ENCODE measurements at places on chromosomes 6 and 20.

DNA sequence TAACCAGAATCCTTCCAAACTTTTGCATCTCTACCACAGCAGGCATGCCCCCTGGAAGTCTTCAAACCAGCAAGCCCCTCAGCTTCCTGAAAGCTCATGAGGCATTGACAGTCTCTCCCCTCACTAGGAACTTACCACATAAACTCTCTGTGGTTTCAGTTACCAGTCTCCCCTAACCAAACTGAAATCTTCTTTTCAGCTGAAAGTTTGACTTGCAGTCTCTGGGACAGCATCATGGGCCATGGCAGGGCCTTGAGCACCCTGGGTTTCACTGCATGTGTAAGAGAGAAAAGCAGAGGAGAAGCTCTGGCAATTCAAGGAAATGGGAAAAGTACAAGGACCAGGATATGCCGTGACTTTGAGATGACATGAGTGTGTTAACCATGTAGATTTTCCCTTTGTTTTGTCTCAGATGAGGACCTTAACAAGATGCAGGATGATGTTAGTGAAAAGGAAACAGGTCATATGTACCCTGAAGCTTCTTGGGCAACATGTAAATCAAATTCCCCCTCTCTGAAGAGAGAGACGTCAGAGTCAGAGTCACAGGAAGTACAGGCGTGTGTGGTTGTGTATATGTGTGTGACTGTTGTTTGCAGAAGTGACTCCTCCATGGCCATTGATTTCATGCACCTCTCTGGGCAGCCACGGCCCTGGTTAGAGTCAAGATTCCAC lies 106.3 kb downstream of the TNFRSF21 start:
- no peaks in the 10 kb centered on the region for H3K4me1 ChIP-seq
- H3K36me3 ChIP-seq = no peaks in the 10 kb centered on the region
- no peak overlapping the region for H3K27ac ChIP-seq
- H3K4me3 ChIP-seq = no peak overlapping the region
- DNase-seq = no peak
- H3K27me3 ChIP-seq = no peaks in the 10 kb centered on the region

GRCh38 chr20:39067526-39068216 lies 105.5 kb downstream of the DHX35 start:
- DNase-seq = no peak
- H3K4me3 ChIP-seq = no peak overlapping the region
- H3K27me3 ChIP-seq = no peaks in the 10 kb centered on the region
- H3K4me1 ChIP-seq = no peaks in the 10 kb centered on the region

- H3K27me3 ChIP-seq = no peaks in the 10 kb centered on the region
- no peak overlapping the region for H3K4me3 ChIP-seq
- H3K4me1 ChIP-seq = no peaks in the 10 kb centered on the region
- no peak overlapping the region for H3K27ac ChIP-seq
- no peak for DNase-seq
Measured at GRCh38 chr6:141346535-141346934, 786.2 kb upstream of the GJE1 start.

DNA sequence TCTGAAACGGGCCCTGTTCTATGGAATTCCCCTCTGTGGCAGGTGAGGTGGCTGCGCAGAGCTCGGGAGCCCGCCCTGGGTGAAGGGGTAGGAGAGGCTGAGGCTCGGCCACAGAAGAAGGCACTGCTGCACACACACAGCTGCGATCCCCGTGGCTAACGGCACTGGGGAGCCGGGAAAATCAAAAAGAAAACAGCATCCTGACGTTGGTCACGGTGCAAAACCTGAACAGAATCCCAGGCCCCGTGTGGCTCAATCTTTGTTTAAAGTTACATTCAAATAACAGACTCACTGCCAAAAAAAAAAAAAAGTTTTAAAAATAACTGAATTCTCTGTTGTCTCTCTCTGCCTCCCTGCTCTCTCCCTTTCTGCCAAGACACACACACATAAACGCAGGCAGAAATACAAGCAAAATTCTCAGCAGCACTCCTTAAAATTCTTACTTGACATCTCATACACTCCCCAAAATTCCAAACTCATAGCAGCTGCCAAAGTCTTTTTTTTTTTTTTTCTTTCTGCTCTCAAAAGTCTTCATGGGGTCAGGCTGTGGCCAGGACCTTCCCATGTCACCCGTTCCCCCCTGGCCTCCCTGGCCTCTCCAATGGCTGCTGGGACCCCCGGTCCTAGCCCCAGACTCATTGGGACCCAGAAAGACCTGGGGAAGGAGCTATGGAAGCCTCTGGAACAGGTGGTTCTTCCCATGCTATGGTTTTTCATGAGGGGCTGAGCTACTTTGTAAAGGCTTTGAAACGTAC lies 248.8 kb downstream of the TTLL2 start:
- peak overlapping the region; percentile 25 for H3K27ac ChIP-seq
- peak; percentile 63 for DNase-seq
- H3K4me1 ChIP-seq = peaks cover 13% of the 10 kb centered on the region
- H3K4me3 ChIP-seq = peak overlapping the region; percentile 6
- H3K27me3 ChIP-seq = no peaks in the 10 kb centered on the region
- H3K36me3 ChIP-seq = no peaks in the 10 kb centered on the region

DNA sequence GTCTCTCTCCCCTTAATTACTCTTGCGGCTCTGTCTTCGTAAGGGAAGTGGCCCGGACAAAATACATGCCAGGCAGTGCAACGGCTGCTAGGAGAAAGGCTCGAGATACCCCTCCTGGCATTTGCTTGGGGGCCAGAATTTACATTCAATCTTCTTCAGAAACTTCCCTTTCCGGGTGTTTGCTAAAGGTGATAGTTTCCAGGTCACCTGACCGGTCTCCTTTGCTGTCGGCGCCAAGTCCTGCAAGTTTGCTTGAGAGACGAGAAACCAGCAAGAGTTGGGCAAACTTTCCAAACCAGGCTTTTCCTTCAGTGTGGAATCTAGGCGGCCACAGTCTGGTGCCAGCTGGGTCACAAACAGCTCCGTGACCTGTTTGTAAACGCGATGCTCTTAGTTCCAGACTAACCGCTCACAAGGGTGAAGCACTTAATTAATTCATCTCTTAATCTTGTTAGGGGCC lies 563 bp upstream of the SRSF3 start:
- H3K4me3 ChIP-seq = peak overlapping the region; percentile 79
- DNase-seq = peak; percentile 69
- no peaks in the 10 kb centered on the region for H3K27me3 ChIP-seq
- peaks cover 7% of the 10 kb centered on the region for H3K4me1 ChIP-seq

DNA sequence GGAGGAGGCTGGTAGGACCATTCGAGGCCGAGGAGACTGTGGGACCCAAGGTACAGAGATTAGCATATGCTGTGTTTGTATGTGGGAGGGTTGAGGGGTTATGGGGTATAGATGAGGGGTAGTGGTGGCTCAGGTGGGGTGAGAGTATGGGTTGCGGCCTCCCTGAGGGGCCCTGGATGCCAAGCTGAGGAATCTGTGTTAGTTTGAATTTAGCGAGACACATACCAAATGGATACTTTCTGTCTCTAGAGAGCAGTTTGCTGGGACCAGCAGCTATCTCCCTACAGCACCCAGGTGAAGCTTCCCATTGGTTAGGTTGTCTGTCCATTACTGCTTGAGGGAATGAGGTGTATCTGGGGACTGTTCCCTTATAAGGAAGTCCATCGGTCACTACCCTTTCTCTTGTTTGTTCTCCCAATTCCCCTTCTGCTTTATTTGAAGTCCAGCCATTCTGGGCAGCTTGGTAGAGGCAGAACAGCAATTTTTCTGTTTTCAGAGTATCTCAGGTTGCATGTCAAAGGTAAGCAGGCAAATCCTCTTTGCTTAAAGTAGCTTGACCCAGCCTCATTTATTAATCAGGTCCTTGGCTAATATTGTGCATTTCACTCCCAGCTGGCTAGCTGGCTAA lies 15.2 kb downstream of the CHMP4B start:
- no peak overlapping the region for H3K4me3 ChIP-seq
- peaks cover 38% of the 10 kb centered on the region for H3K4me1 ChIP-seq
- H3K27me3 ChIP-seq = no peaks in the 10 kb centered on the region
- H3K27ac ChIP-seq = no peak overlapping the region
- no peaks in the 10 kb centered on the region for H3K36me3 ChIP-seq

GRCh38 chr6:139943391-139943790 lies 568.9 kb upstream of the CITED2 start:
- H3K27ac ChIP-seq = no peak overlapping the region
- no peaks in the 10 kb centered on the region for H3K36me3 ChIP-seq
- no peaks in the 10 kb centered on the region for H3K27me3 ChIP-seq
- peaks cover 5% of the 10 kb centered on the region for H3K4me1 ChIP-seq
- H3K4me3 ChIP-seq = no peak overlapping the region

GRCh38 chr6:16747232-16748024 lies 13.8 kb downstream of the ATXN1 start:
- H3K36me3 ChIP-seq = no peaks in the 10 kb centered on the region
- no peaks in the 10 kb centered on the region for H3K27me3 ChIP-seq
- no peak overlapping the region for H3K4me3 ChIP-seq
- DNase-seq = no peak

GRCh38 chr6:84417260-84417659 lies 189.8 kb upstream of the CEP162 start:
- H3K4me3 ChIP-seq = no peak overlapping the region
- no peak for DNase-seq
- no peak overlapping the region for H3K27ac ChIP-seq
- no peaks in the 10 kb centered on the region for H3K36me3 ChIP-seq
- no peaks in the 10 kb centered on the region for H3K27me3 ChIP-seq

DNA sequence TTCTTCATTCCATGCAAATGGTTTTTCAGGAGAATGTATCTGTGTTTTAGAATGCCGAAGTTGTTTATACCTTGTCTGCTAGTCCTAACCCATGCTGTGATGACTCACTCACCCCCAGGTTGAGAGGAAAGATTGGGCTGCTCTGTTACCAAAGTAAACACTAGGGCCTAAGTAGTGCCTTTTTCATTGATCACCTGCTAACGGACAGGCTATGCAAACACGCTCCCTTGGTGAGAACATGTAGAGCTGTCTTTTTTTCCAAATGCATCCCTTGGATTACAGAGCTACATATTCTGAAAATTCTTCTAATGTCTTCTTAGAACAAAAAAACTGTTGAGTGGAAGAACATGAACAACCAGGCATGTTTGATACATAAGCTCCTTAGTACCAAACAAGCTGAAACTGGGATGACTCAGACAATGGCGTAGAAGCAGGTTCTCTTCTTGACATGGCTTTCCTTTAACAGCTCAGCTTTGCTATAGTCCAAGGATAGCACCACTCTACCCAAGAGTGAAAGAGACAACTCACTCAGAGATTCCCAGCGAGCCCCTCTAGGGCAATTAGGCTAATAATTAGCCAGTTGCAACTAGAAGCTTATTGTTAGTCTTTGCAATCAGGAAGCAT lies 20.5 kb downstream of the PERP start:
- DNase-seq = no peak
- no peaks in the 10 kb centered on the region for H3K4me1 ChIP-seq
- H3K27ac ChIP-seq = no peak overlapping the region
- no peak overlapping the region for H3K4me3 ChIP-seq
- H3K36me3 ChIP-seq = no peaks in the 10 kb centered on the region

DNA sequence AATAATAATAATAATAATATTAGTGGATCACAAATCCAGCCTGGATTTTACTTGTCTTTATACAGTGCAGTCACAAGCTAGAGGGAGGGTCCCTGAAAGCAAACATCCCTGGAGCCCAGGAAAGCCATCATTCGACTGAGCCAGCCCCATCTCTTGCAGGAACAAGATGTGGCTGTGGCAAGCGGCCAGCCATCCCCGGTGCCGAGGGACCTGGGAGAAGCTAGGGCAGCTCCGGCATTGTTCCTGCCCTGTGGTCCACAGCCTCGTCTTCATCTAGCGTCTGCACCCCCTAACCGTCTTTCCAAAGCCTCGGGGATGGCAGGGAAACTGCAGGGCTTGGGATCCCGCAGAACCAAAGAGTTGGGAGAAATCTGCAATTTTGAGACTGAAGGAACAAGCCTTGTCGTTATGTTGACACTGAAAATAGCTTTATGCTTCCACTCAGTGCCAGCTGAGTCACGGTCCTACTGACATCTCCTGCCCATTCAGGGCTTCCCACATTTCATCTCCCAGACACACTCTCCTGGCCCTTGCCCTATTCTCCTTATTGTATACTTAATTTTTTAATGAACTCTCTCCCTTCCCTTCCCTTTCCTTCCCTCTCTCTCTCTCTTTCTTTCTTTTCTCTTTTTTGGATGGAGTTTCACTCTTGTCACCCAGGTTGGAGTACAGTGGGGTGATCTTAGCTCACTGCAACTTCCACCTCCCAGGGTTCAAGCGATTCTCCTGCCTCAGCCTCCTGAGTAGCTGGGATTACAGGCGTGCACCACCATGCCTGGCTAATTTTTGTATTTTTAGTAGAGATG lies 62.5 kb upstream of the ZNFX1 start:
- H3K4me3 ChIP-seq = no peak overlapping the region
- no peaks in the 10 kb centered on the region for H3K36me3 ChIP-seq
- DNase-seq = no peak
- H3K27me3 ChIP-seq = no peaks in the 10 kb centered on the region
- no peaks in the 10 kb centered on the region for H3K4me1 ChIP-seq

DNA sequence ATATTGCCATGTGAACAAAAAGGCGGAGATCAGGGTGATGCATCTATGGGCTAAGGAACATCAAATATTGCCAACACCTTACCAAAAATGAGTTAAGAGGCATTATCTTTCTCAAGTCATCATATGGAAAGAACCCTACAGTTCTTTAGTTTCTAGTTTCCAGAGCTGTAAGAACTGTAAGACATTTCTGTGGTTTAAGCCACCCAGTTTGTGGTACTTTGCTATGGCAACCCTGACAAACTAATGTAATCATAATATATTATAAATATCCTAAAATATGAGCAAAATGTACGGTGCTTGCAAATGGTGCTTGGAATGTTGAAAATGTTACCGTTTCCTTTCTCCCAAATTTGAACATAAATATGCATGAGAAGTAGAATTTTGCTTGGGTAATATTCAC lies 349.6 kb downstream of the PHF3 start:
- H3K27me3 ChIP-seq = no peaks in the 10 kb centered on the region
- no peak overlapping the region for H3K27ac ChIP-seq
- H3K36me3 ChIP-seq = no peaks in the 10 kb centered on the region
- DNase-seq = no peak
- H3K4me3 ChIP-seq = no peak overlapping the region
- no peaks in the 10 kb centered on the region for H3K4me1 ChIP-seq

- no peaks in the 10 kb centered on the region for H3K4me1 ChIP-seq
- no peaks in the 10 kb centered on the region for H3K36me3 ChIP-seq
Measured at GRCh38 chr6:121134922-121135321, 199.4 kb downstream of the TBC1D32 start.

DNA sequence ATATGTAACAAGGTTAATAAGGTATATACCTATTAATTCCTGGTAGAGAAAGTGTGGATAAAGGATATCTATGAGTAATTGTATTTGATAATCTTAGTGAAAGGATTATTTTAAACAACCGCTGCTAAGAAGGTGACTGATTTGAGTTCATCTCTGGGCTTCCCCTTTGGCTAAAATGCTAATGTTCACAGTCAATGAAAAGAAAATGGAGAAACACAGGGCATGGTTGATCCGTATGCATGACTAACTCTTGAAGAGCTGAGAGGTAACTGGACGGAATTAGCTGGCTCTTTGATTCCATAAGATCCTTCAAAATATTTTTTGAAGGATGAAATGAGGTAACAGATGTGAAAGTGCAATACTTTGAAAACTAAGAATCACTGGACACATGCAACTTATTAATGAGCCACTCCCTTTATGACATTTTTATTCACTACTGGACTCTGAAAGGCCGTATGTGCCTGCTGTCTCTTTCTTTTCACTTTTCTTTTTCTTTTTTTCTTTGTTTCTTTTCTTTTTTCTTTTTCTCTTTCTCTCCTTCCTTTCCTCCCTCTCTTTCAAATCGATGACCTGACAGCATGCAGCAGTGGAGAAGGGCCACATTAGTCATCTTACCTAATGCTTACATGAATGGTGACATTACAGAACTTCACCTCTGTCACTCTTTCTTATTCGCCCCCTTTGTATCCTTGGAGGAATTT lies 464.6 kb downstream of the CDKAL1 start:
- no peak overlapping the region for H3K4me3 ChIP-seq
- no peaks in the 10 kb centered on the region for H3K4me1 ChIP-seq
- H3K27ac ChIP-seq = no peak overlapping the region
- no peaks in the 10 kb centered on the region for H3K27me3 ChIP-seq
- H3K36me3 ChIP-seq = no peaks in the 10 kb centered on the region
- no peak for DNase-seq

Measured in ovary (tissue), 10 donors.